ENCODE measurements at places on chromosomes 6 and 20. TPM values are rescaled to one million over a fixed set of nuclear protein-coding genes. Genes with fewer than 3 reads are reported as not detected.

- no peak overlapping the region for H3K4me3 ChIP-seq
- no peaks in the 10 kb centered on the region for H3K36me3 ChIP-seq
- H3K27me3 ChIP-seq: peaks cover 7% of the 10 kb centered on the region
- H3K4me1 ChIP-seq: no peaks in the 10 kb centered on the region
- DNase-seq: no peak
- H3K27ac ChIP-seq: no peak overlapping the region
Measured at GRCh38 chr6:3211681-3212080, 15.8 kb downstream of the TUBB2B start.

Gene ACOT8
- 15.5 TPM for total RNA-seq

Gene PRICKLE4
- total RNA-seq: 2.2 TPM

Gene ARHGAP40
- 0.12 TPM for total RNA-seq

Gene OGFRL1
- 21.1 TPM for total RNA-seq

Gene EEF1A2
- total RNA-seq: 3.4 TPM

- no peaks in the 10 kb centered on the region for H3K4me1 ChIP-seq
- H3K27ac ChIP-seq: no peak overlapping the region
- H3K4me3 ChIP-seq: no peak overlapping the region
- H3K27me3 ChIP-seq: no peaks in the 10 kb centered on the region
- DNase-seq: no peak
Measured at GRCh38 chr6:168885196-168885595, 368.4 kb downstream of the THBS2 start.

- no peaks in the 10 kb centered on the region for H3K27me3 ChIP-seq
- peaks cover 60% of the 10 kb centered on the region for H3K4me1 ChIP-seq
- peak overlapping the region; percentile 98 for H3K27ac ChIP-seq
- peak; percentile 58 for DNase-seq
Measured at GRCh38 chr20:49701241-49701790, 12.4 kb downstream of the B4GALT5 start.

Gene CST2
- not detected for total RNA-seq

Data from endothelial cell of umbilical vein (primary cell).